BJ (cell line): ENCODE measurements at places on chromosomes 16 and 17.

DNA sequence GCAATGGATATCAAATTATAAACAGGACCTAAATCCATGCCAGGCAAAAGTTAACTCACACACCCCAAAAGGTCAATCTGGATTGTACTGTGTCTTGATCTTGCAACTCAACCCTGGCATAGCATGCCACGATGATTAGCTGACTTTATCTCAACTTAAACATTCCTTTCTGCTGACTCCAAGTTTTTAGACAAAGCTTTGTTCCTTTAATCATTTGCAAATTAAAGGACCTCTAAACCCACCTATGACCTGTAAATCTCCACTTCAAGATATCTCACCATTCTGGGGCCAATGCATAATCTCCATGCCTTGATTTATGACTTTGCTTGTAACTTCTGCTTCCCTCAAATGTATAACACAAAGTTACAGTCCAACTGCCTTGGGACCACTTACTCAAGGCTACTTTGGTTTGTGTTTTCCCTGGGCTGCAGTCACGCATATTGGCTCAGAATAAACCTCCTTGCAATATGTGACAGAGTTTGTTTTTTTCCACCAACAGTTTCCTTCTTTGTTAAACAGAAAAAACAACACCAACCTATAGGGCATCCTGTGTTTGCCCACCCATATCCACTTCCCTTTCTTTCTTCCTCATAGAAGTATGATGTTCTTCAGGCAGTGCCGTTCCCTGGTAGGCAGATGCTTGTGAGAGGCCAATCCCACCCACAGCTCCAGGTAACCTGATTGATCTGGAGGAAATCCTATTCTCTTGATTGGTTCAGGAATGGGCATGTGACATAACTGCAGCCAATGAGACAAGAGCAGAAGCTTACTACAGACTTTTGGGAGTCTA is 390.6 kb upstream of the ERCC4 start:
- no peak for DNase-seq

DNA sequence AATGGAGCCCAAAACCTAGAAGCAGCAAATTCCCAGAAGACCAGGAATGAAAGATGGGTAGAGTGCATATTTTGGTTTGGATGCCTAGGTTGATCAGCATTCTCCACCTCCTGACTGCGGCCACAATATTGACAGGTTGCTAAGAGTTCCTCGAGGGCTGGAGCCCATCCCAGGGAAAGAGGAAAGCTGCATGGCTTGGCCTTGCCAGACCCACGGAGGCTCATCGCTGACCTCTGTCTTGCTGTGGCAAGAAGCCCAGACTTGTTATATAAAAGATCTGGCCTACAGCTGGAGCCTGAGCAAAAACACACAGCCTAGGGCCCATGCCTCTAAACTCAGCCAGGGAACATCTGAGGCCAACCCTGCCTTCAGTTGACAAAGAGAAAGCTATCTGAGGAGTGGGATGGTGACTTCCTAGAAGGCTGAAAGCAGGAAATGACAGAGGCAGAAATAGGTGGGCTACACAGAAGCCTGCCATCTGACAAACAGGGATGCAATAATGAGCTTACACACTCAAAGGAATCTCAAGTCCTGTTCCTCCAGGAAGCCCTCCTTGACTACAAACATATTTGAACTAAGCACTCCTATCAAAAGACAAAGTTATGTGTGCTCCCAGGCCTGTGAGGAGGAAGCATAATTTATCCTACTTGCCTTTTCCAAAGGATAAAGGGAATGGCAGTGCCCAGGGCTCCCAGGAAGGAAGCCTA is 22.5 kb upstream of the SLC35B1 start:
- DNase-seq, result peak; percentile 82

- no peak for DNase-seq
These were observed 994 bp downstream of the IGFBP4 start for GRCh38 chr17:40443988-40444899.

- DNase-seq, result no peak
These were observed 2.3 kb downstream of the CCL17 start for GRCh38 chr16:57406881-57407280.

DNA sequence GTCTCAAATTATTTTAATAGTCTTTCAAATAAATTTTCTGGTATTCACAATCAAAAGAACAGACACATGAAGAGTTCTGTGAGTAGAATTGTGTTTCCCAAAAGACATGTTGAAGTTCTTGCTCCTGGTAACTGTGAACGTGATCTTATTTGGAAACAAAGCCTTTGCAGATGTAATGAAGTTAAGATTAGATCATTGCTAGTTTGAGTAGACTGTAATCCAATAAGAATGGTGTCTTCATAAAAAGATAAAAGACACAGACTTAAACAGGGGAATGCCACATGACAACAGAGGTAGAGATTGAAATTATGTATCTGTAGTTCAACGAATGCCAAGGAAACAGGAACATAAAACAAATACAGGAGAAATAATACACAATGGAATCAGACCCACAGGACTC is 357.4 kb upstream of the CA10 start:
- DNase-seq, result no peak

DNA sequence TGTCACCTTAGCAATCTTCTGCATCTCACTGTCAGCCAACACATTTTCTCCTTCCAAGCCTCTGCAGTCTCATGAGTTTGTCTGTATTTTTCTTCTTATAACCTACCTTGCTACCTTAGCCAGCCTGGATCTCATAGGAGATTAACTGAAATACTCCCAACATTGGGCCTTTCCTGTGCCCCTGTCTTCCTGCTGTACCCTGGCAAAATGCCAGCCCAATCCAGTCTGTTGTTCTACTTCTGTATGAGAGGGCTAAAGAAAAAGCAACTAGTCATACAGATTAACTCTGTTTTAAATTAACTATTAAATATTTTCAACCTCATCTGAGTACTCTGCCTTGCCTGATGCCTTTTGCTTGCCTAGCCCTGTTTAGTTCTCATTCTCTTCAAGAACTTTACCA is 18.4 kb downstream of the GOSR1 start:
- no peak for DNase-seq

DNA sequence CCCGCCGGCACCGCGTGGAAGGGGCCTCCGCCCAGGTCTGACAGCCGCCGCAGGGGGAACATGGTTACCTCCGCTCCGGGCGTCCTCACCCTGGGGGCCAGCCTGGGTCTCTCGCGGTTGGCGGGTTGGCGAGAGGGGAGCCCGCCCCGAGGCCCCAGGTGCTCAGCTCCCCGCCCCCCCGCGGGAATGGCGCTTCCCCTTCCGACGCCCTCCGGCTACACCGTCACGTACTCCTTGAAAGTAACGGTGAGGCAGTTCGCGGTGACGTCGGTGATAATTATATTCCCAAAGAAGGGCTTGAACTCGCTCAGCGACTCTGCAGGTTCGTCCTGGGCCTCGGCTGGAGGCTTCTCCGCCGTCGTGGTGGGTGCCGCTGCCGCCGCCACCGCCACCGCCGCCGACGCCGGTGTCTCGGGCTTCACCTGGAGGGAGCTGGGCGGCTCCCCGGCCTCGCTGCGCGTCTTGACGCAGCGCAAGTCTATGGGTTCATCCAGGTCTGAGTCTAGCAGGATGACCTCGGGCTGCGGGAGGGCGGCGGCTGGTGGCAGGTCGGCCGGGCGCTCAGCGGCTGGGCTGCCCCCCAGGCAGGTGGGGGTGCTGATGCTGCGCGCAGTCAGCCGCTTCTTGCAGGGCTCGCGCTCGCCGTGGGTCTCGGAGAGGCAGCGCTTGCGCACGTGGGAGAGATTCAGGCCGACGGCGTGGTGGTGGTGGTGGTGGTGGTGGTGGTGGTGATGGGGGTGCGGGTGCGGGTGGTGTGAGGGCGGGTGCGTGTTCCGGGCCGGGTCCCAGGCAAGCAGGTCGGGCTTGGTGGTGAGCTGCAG is 5.3 kb downstream of the CBX4 start:
- no peak for DNase-seq

GRCh38 chr17:82424001-82424862 is 5.8 kb upstream of the OGFOD3 start:
- no peak for DNase-seq

DNA sequence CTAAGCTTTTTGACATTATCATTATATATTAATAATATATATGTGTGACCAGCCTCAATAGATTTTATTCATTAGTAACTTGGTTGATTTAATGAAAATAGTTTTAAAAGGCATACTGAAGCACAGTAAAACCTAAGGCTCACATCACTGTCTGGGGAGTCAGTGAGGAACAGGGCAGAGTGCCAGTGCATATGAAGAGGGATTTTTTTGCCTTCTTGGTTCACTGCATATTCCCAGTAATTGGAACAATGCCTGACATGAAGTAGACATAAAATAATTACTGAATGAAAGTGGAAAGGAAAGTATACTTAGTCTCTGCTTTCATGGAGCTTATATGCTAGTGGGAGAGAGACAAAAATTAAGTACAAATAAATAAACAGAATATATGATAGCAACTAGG is 81.1 kb downstream of the FTO start:
- no peak for DNase-seq
